Renal cortical epithelial cell (primary cell): ENCODE measurements at places on chromosomes 1 and 21. TPM values are rescaled to one million over a fixed set of nuclear protein-coding genes. Genes with fewer than 3 reads are reported as not detected.

The ERG gene
- total RNA-seq, result under 0.01 and 0.15 TPM in 2 replicates

The FMO3 gene
- total RNA-seq, result 0.05 TPM in 1 of 2 replicates, not detected in the other

The UTS2 gene
- total RNA-seq, result not detected in 2 replicates

The UAP1 gene
- total RNA-seq, result 55.3 and 155 TPM in 2 replicates

- peak; percentile 27 for DNase-seq
These were observed 257.5 kb upstream of the PRMT6 start for GRCh38 chr1:106798991-106799390.

GRCh38 chr1:168031627-168032026 lies 94.8 kb upstream of the MPC2 start:
- DNase-seq, result no peak

- no peak for DNase-seq
These were observed 120.6 kb upstream of the KCNJ15 start for GRCh38 chr21:38136201-38136600.

GRCh38 chr1:180143359-180143758 lies 11.3 kb upstream of the QSOX1 start:
- no peak for DNase-seq

DNA sequence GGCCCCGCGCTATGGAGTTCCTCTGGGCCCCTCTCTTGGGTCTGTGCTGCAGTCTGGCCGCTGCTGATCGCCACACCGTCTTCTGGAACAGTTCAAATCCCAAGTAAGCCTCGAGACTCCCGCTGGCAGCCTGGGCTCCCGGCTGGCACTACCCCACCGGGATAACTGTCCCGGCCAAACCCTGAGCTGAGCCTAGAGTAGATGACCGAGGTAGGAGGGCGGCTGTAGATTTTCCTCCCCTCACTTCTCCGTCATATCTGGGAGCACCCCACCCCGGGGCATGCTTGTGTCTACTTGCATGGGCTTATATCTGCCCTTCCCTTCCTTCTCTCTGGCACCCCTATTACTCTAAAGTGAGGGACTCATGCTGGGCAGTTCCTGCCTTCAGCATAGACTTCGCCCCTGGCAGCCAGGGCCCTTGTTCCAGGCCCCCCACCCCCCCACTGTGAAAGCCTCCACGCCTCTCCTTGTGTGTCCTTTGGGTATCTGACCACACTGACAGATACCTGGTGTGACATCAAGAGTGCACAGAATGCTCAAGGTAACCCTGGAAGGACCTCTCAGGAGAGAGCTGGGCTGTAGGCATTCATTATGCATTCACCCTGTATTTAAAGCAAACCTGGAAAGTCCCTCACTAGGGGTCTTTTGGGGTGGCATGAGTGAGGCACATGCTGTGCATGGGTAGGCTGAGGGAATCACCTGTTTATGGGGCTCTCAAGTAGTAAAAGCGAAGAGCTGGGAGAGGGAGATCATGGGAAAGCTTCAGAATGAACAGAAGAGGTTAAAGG lies 485 bp downstream of the EFNA1 start:
- DNase-seq, result no peak

DNA sequence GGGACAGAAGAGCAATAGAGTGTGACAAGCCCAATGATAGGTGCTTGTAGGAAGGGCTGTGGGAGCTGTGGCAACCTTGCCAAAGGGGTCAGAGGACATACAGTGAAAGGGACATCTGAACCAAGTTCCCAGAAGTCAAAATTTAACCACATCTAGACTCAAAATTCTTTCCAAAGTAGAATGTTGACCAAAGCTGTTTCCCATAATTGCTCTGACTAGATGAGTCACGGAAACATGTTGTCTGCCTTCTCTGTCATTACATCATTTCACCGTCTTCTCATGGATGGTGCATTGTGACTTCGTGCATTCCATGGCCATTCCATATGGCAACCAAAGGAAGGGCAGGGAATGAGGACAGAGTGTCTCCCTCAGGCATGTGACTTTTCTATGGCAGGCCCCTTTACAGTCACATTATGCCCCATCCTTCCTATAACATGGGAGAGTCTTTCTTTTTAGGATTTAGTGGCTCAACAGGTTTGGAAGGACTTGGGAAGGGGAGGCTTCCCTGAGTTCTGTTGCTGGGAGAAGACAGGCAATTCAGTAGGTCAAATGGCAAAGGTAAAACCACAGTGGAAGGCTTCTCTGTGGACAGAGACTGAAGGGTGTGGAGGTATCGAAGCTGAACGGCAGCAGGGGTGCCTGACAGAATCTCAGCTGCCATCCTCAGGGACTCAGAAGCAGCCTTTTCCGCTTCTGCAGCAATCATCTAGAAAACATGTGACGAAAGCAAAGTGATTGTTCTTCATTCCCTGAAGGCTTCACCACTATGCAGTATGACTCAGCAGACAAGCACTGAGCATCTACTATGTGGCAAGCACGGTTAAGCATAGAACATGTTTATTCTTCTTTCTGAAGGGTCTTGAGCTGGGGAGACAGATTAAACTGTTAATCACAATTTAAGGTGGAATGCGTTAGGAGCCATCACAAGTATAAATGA lies 24.7 kb downstream of the NPHS2 start:
- DNase-seq, result peak; percentile 43

- no peak for DNase-seq
These were observed 18.3 kb downstream of the TARBP1 start for GRCh38 chr1:234460652-234461051.

DNA sequence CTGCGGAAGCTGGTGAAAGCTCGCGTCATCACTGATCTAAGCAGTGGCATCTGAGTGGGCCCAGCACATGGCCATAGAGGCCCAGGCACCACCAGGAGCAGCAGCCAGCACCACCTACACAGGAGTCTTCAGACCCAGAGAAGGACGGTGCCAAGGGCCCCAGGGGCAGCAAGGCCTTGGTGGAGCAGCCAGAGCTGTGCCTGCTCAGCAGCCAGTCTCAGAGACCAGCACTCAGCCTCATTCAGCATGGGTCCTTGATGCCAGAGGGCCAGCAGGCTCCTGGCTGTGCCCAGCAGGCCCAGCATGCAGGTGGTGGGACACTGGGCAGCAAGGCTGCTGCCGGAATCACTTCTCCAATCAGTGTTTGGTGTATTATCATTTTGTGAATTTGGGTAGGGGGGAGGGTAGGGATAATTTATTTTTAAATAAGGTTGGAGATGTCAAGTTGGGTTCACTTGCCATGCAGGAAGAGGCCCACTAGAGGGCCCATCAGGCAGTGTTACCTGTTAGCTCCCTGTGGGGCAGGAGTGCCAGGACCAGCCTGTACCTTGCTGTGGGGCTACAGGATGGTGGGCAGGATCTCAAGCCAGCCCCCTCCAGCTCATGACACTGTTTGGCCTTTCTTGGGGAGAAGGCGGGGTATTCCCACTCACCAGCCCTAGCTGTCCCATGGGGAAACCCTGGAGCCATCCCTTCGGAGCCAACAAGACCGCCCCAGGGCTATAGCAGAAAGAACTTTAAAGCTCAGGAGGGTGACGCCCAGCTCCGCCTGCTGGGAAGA lies 3.2 kb upstream of the ARTN start:
- no peak for DNase-seq

DNA sequence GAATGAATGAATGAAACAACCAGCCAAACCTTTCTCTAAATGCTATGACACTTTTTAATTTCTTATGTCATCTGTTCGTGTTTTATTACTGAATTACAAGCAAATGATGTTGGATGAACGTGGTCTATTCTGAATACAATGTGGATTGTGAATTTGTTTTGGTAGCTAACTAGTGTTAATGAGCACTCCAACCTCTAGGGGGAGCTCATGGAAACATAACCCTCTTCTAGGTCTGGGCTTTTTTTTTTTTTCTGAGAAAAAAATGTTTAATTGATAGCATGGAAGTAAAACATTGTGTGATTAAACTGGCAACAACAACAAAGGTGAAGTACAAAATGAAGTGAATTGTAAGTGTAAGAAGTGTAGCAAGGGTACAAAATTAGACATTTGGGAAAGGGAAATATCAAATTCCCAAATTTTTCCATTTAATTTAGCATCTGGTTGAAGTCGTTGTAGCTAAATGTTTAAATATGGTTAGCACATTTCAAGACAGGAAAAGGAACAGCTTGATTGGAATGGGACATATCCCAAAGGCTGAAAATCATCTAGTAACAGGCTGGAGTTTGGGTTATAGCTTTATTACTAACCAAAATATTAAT lies 42.6 kb upstream of the PTGS2 start:
- DNase-seq, result peak; percentile 28

DNA sequence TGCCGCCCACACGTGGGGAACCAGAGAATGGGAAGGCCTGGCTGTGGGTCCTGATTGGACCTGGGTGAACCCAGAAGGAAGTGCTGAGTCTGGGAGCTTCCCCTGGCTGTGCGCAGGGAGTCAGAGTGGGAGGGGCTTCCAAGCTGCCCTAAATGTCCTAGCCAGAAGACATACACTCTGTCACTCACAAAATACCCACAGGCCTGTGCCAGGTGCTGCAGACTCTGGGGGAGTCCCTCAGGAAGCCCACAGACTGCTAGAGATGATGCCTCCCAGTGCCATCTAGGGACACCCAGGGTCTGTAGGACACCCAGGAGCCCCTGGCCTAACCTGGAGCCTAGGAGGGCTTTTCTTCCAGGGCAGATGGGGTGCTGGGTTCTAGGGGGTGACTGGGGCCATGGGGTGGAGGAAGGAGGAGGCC lies 33.7 kb upstream of the LRP8 start:
- DNase-seq, result no peak

- no peak for DNase-seq
These were observed 366.1 kb upstream of the PTBP2 start for GRCh38 chr1:96355521-96355920.

DNA sequence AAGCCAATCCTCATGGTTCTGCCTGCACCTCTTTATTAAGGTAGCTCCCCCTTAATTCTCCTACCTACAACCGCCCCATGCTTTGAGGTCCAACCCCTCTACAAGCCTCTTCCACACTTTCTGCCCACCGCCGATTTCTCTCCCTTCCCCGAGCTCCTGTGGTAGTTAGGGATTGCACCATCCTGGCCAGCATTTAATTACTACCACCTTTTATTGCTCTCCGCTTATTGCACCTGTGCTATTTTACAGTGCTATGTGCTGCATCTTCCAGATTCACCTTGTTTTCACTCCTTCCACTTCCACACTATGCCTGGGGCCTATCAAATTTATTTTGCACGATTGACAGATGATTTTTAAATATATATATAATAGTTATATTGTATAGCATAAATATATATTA lies 29.3 kb upstream of the DNAJC11 start:
- no peak for DNase-seq

DNA sequence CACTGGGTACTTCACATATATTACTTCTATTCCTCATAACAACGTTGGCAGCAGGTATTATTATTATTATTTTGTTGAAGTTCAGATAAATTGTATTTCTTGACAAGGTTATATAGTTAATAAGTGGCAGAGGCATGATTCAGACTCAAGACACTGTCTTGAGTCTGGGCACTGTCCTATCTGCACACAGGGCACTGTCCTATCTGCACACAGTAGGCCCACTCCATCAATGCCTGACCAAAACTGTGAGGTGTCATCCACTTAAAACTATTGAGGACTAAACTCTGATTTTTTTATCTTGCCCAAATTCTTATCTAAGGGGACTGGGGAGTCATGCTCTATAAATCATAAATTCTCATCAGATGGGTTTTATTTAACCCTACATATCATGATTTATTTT lies 23.8 kb upstream of the IER5 start:
- no peak for DNase-seq

DNA sequence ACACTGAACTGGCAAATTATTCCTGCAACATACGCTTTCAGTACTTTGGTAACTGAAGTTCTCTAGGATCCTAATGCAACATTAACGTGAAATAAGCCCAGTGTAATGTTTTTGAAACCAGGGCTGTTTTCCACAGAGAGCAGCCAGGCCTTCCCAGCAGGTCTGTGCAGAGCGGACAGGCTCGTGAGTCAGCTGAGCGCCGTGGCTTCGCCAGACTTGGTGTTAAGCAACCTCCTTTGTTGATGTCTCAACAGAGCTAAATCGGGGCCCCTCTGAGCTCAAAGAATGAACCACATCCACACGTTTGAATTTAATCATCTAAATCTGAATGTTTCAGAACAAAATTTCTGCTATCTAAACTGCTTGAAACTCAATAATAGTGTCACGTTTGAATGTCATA lies 181.8 kb upstream of the FMN2 start:
- no peak for DNase-seq

GRCh38 chr1:114345930-114346479 lies 165.0 kb downstream of the TRIM33 start:
- no peak for DNase-seq
